ENCODE measurements at places on chromosomes 6 and 20.

DNA sequence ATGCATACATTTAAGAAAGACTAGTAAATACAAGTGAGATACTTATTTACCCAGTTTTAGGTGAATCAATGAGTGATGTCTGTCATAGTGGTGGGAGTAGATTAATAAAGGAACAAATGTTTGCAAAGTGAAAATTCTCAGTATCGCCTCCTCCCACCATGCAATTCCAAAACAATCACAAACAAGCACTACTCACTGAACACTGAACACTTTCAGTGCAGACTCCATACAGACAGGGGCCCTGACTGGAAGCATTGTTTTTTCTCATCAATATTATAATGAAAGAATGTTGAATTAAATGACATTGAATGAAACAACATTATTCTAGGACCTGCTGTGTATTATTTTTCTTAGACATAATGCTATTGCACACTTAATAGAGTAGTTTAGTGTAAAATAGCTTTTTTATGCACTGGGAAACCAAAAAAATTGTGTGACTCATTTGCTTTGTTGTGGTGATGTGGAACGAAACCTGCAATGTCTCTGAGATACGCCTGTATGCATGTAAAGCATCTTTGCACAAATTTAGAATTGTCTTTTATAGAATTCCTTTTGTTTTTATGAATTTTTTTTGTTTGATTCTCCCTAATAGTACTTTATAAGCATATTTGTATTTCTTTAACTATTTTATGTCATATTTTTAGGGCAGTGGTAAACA is 317.5 kb downstream of the UTRN start:
- DNase-seq = no peak

DNA sequence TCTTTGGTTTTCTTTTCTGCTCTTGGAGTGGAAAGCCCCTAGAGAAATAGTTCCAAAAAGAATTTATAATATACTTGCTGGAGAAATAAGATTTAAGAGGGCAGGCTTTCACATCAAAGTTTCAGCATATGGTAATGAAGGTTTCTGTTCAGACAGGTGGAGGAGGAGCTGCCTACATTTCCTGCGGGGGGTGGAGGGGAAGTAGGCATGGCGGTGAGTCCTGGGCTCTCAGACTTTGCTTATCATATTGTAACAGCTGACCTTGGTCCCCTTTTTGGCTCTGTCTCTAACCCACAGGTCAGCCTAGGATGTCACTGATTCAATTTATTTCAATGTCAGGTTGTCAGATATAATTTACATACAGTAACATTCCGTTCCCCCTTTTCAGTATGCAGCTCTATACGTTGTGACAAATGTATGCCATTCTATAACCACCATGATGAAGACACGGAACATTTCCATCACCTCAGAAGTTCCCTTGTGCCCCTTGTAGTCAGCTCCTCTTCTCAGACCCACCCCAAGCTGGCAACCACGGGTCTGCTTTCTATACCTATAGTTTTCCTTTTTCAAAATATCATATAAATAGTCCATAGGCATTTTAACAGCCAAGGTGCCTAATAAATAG is 77.6 kb upstream of the GGTLC1 start:
- DNase-seq = no peak

DNA sequence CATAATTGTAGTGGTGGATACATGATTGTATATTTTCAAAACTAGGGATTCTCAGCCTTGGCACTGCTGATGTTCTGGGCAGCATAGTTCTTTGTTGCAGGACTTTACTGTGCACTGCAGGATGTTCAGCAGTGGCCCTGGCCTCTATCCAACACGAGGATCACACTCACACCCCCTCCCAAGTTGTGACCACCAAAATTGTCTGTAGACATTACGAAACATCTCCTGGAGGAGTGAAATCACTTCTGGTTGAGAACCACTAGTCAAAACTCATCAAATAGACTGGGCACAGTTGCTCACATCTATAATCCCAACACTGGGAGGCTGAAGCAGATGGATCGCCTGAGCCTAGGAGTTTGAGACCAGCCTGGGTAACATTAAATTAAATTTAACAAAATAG is 123.1 kb upstream of the CDYL start:
- DNase-seq = no peak

- no peak for DNase-seq
Observed at GRCh38 chr6:25122622-25123237, 156.4 kb upstream of the CARMIL1 start.

GRCh38 chr6:24743944-24744335 is 25.0 kb upstream of the C6orf62 start:
- no peak for DNase-seq

DNA sequence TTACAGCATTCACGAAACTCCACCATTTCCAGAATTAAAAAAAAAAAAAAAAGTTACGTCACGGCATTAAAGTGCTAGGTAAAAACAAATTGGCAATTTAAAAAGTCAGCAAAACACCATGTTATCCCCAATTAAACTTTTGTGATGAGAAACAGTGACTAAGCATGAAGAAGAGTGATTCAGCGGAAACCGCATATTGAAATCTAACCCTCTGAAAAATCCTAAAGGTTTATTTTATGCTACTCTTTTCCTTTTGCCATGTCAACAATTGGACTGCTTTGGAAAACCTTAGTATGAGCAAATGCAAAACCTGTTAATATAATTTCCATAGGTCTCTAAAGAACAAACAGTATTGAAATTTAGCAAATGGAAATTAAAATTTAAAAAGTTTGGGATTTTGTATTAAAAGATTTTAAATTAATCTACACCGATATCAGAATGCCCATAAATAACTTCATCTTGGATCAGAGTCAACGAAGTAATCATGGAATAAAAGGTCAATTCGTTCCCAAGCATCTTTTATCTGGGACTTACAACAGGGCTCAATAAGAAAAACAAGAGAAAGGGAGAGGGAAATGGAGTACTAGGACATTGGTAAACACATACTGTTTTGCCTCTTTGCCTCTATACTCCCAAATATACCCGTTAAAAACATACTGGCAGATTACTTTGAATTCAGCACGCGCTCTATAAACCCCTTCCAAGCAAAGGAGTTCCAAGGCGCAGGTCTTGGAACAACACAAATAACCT is 1.1 kb downstream of the FBXO30 start:
- no peak for DNase-seq

GRCh38 chr6:57013521-57013926 is 33.0 kb upstream of the KIAA1586 start:
- DNase-seq = no peak

DNA sequence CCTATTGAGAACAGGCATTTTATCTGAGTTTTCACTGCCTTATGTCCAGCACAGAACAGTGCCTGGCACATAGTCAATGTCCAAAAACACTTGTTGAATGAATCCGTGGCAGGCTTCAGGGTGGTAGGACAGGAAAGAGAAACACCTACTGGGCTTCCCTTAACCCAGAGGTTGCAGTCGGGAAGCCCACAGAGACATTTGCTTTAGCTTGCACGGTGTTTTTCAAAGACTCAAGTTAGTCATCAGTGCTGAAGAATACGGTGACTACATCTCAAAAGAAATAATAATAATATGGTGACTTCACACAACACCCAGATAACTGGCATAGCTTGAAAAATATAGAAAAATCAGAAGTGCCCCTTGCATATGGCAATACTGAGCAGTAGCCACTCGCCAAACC is 160.4 kb downstream of the CD83 start:
- no peak for DNase-seq
